ENCODE measurements at places on chromosomes 3 and 15.

- no peak for DNase-seq
Measured at GRCh38 chr3:159938714-159939113, 49.9 kb upstream of the IL12A start.

GRCh38 chr3:82157952-82158351 lies 396.5 kb upstream of the GBE1 start:
- DNase-seq: no peak

DNA sequence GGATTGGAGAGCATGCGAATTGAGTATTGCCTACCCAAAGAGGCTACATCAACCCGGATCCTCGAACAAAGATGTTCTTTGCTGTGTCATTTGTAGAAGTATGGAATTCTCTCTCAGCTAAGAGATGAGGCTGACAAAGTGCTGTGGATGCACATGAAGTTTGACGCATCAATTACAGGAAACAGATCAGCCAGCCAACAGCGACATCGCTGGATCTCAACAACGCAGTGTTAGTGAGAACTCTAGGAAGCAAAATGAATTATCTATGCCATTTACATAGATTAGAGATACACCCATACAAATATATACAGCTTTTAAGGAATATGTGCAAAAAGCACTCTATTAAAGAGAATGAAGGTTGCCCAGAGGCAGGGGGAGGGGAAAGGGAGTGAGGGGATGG lies 160.6 kb upstream of the RGMA start:
- no peak for DNase-seq

GRCh38 chr3:141389703-141390102 lies 21.4 kb downstream of the ZBTB38 start:
- no peak for DNase-seq

- no peak for DNase-seq
Measured at GRCh38 chr3:143831208-143831607, 17.1 kb downstream of the SLC9A9 start.

DNA sequence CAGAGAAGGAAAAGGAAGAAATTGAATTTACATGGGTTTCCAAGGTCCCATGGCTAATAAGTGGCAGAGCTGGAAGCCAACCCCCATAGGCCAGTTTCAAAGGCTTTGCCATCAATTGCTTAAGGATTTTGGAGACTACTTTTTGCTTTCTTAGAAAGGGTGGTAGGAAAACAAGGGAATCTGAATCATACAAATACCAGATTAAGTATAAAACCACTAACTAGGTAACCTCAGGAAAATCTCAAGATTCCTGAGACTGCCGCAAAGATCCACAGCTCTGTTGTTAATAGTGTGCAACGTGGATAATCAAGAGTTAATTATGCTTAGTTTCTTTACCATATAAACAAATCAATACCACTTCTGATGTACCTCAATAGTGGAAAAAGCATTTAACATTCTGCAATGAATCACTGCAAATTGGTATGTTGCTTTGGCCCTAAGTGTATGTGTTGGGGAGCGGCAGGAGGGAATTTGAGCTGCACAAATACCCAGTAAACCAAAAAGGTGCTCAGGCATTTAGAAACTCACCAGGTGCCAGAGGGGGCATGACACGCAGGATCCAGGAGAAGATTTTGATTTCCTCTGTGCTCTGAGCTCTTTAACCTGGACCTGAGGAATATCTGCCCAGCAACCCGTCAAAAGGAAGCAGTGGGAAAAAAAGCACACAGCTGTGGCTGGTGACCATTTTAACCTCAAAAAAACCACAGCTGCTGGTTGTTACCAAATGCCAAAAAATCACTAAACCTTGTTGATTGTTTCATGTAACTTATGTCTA lies 22.0 kb downstream of the AADAC start:
- no peak for DNase-seq
